ENCODE measurements at places on chromosomes 4 and X. TPM values are rescaled to one million over a fixed set of nuclear protein-coding genes. Genes with fewer than 3 reads are reported as not detected.

MAGEA2 gene
- polyA plus RNA-seq: not detected

GRCh38 chr4:41264212-41264611 lies 7.5 kb downstream of the UCHL1 start:
- no peak for DNase-seq

SSX4 gene
- not detected for polyA plus RNA-seq

- no peak for DNase-seq
Measured at GRCh38 chr4:176393306-176394013, 73.7 kb downstream of the SPCS3 start.

- DNase-seq: no peak
Measured at GRCh38 chrX:111728096-111728495, 47.1 kb downstream of the ALG13 start.

Data from forelimb muscle (tissue), 1 donor.